ENCODE measurements at places on chromosomes 1 and 21. TPM values are rescaled to one million over a fixed set of nuclear protein-coding genes. Genes with fewer than 3 reads are reported as not detected.

GRCh38 chr1:87902830-87903229 is 574.1 kb downstream of the LMO4 start:
- DNase-seq: peak; percentile 91

GRCh38 chr1:211369640-211370039 is 43.0 kb downstream of the TRAF5 start:
- DNase-seq: no peak

- peak; percentile 70 for DNase-seq
These were observed 4.1 kb downstream of the CD84 start for GRCh38 chr1:160575112-160575664.

- peak; percentile 37 for DNase-seq
These were observed 35.1 kb upstream of the ERRFI1 start for GRCh38 chr1:8061210-8061609.

GRCh38 chr1:208570362-208570761 is 326.2 kb upstream of the PLXNA2 start:
- no peak for DNase-seq

Gene CELA2A
- 0.40 TPM for polyA plus RNA-seq

Gene ERG
- 17.3 TPM for polyA plus RNA-seq

Gene HSF2BP
- polyA plus RNA-seq: 1.1 TPM
